Memory B cell (primary cell): ENCODE measurements at places on chromosomes 12 and 14.

DNA sequence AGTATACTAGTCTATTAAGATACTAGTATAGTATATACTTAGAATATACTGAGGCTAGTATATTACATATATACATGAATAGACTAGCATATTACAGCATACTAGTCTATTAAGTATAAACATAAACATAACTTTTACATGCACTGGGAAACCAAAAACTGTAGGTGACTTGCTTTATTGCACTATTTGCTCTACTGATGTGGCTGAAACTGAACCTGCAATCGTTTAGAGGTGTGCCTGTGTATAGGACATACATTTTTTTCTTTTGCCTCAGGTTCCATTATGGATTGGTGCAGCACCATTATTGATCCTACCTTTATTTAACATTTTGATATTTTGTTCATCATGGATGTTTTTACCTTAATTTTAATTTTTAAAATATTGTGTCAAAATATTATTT, 143.2 kb upstream of the RGS6 start:
- no peaks in the 10 kb centered on the region for H3K4me1 ChIP-seq
- no peak overlapping the region for H3K4me3 ChIP-seq
- H3K27ac ChIP-seq, result no peak overlapping the region
- no peaks in the 10 kb centered on the region for H3K36me3 ChIP-seq
- no peaks in the 10 kb centered on the region for H3K27me3 ChIP-seq
- DNase-seq, result no peak

- H3K27ac ChIP-seq, result no peak overlapping the region
- H3K4me3 ChIP-seq, result no peak overlapping the region
- H3K36me3 ChIP-seq, result no peaks in the 10 kb centered on the region
- H3K4me1 ChIP-seq, result peaks cover 7% of the 10 kb centered on the region
- DNase-seq, result no peak
Observed at GRCh38 chr14:23661542-23661941, 25.4 kb downstream of the DHRS2 start.

DNA sequence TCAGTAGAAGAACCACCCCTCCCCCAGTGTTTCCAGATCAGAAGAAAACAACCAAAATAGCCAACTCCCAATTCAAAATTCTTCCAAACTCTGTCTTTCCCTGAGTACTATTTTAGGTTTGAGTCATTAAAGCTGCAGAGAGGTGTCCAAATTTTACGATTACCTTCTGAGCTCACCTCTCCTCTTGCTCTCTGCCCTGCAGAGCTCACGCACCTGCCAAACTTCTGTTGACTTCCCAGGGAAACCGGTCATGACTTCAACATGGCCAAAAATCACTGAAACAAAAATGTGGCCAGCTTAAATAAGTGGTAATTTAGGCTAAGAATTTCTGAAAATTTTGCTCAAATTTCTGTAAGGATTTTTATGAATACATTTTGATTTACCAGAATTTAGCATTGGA, 70.9 kb upstream of the OTX2 start:
- no peak for DNase-seq
- H3K27me3 ChIP-seq, result peaks cover 8% of the 10 kb centered on the region
- H3K36me3 ChIP-seq, result no peaks in the 10 kb centered on the region

DNA sequence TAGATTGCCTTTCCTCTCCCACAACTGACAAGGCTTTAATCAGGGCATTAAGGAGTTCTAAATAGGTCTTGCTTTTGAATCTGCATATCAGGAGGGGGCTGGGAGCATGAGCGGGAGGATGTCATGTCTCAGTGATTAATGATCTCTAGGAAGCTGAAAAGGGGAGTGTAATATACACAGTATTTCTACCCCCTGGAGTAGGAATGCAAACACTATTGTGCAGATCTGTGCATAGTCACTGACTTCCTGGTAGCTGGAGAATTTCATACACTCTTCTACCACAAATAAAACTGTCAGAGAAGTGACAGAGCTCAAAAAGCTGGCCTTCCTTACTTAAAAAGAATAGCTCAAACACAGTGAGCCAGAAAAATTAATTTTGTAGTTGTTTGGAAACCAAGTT, 65.8 kb downstream of the RIC8B start:
- peaks cover 3% of the 10 kb centered on the region for H3K4me1 ChIP-seq
- H3K36me3 ChIP-seq, result peaks cover 8% of the 10 kb centered on the region
- no peaks in the 10 kb centered on the region for H3K27me3 ChIP-seq
- no peak overlapping the region for H3K4me3 ChIP-seq

DNA sequence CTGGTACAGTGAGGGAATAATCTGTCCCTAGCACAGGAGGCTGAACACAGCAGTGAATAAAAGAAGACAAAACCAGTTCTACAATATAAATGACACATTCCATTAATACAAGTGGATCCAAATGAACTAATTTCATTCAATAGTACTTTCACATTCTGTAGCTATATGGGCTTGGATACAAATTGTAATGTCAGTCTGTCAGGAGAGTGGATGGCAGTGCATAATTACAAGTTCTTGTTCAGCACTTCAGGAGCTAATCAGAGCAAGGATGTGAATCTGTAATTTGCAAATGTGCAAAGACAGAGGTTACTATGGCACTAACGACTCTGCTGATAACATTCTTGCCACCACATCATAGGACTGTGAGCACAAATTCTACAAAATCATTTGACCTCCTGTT, 697.9 kb downstream of the DIO2 start:
- no peak overlapping the region for H3K27ac ChIP-seq
- no peak for DNase-seq
- H3K4me3 ChIP-seq, result no peak overlapping the region
- no peaks in the 10 kb centered on the region for H3K27me3 ChIP-seq
- no peaks in the 10 kb centered on the region for H3K4me1 ChIP-seq
- H3K36me3 ChIP-seq, result no peaks in the 10 kb centered on the region

DNA sequence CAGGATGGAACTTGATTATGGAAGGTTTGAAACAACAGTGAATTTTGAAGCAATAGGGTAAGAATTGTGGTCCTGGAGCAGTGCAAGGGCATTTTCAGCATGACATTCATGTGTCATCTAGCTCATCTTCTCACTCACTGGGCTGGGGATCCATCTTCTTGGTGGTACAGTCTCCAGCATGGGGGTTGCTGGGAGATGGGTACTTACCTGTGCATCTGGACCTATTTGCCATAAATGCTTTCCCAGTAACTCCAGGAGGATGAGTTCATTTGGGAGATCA, 7.2 kb downstream of the HSP90AA1 start:
- H3K4me3 ChIP-seq, result no peak overlapping the region
- no peaks in the 10 kb centered on the region for H3K27me3 ChIP-seq
- peaks cover 42% of the 10 kb centered on the region for H3K36me3 ChIP-seq
- H3K4me1 ChIP-seq, result peaks cover 10% of the 10 kb centered on the region
- no peak overlapping the region for H3K27ac ChIP-seq

GRCh38 chr12:56230432-56231183, 757 bp downstream of the SLC39A5 start:
- H3K27ac ChIP-seq, result no peak overlapping the region
- H3K4me1 ChIP-seq, result peaks cover 3% of the 10 kb centered on the region
- H3K27me3 ChIP-seq, result no peaks in the 10 kb centered on the region
- peaks cover 5% of the 10 kb centered on the region for H3K36me3 ChIP-seq

DNA sequence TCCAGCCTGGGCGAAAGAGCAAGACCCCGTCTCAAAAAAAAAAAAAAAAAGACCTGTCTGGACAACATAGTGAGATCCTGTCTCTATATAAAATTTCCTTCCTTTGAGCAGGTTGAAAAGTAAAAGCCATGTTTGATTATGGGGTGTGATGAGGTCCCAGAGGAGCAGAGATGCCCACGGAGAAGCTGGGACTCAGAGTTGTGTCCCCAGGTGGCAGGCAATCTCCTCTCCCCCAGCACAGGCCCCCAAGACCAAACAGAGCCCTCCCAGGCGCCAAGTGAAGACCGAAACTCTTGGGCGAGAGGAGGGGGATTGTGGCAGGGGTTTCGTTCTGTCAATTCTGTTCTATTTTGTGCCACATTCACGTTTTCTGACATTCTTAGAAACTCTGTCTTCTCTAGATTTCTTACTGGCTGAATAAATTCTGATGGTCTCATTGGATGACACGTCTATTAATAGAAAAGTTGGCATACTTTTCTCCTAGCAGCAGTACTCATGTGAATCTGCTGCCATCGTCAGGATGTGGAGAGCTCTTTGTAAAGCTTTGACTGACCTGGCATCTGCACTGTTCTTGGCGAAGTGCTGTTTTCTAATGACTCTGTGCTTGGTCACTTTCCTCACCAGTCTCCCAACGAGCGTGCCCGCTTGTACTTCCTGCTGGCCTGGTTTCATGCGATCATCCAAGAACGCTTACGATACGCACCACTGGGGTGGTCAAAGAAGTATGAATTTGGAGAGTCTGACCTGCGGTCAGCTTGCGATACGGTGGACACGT, 43.4 kb downstream of the HSP90AA1 start:
- H3K4me1 ChIP-seq, result no peaks in the 10 kb centered on the region
- no peak overlapping the region for H3K4me3 ChIP-seq
- no peaks in the 10 kb centered on the region for H3K27me3 ChIP-seq
- peaks cover 35% of the 10 kb centered on the region for H3K36me3 ChIP-seq
- H3K27ac ChIP-seq, result no peak overlapping the region

DNA sequence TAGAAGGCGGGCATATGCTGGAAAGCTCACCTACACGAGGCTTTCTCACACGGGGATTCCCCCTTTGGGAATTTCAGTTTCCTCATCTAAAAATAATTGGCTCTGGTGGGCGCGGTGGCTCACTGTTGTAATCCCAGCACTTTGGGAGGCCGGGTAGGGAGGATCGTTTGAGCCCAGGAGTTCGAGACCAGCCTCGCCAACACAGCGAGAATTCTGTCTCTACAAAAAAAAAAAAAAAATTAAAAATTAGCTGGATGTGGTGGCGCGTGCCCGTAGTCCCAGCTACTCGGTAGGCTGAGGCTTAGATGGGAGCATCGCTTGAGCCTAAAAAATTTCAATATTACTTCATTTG, 400 bp upstream of the NDUFA12 start:
- no peaks in the 10 kb centered on the region for H3K27me3 ChIP-seq
- peak overlapping the region; percentile 94 for H3K4me3 ChIP-seq
- no peak for DNase-seq
- peaks cover 4% of the 10 kb centered on the region for H3K36me3 ChIP-seq

GRCh38 chr14:66045572-66046021, 440.6 kb upstream of the CCDC196 start:
- DNase-seq, result no peak
- no peak overlapping the region for H3K4me3 ChIP-seq
- H3K27ac ChIP-seq, result no peak overlapping the region
- peaks cover 2% of the 10 kb centered on the region for H3K36me3 ChIP-seq
- no peaks in the 10 kb centered on the region for H3K4me1 ChIP-seq

DNA sequence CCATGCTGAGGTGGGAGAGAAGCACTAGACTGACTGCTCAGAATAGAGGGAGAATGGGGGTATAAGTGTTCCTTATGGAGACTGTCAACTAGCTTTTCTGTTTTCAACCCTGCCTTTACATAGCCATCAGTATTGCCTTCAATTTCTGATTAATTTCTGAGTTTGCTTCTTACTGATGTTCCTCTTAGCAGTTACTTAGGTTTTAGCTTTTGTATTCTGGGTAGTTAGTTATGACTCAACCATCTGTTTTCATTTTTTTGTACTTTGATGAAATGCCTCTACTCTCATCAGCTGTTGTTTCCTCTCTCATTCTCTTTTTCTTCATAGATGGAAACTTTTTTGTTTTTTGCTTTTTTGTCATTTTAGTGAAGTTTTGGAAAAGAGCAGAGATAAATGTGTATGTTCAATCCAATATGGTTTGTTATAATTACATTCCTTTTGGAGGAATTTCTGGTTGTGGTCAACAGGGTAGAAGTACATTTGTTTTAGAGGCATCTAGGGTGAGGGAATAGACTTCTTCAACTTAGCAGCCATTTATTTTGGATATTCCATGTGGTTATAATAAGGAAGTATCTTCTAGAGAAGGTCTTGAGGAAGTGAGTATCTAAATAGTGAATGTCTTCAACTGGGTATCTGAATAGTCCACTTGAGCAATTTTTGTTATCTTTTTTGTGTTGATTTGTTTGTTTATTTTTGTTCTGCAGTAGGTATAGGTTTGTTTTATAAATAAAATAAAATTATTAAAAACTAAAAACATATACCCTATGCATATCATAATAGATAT, 29.6 kb downstream of the PMCH start:
- no peaks in the 10 kb centered on the region for H3K4me1 ChIP-seq
- H3K27ac ChIP-seq, result no peak overlapping the region
- no peak overlapping the region for H3K4me3 ChIP-seq
- DNase-seq, result no peak

DNA sequence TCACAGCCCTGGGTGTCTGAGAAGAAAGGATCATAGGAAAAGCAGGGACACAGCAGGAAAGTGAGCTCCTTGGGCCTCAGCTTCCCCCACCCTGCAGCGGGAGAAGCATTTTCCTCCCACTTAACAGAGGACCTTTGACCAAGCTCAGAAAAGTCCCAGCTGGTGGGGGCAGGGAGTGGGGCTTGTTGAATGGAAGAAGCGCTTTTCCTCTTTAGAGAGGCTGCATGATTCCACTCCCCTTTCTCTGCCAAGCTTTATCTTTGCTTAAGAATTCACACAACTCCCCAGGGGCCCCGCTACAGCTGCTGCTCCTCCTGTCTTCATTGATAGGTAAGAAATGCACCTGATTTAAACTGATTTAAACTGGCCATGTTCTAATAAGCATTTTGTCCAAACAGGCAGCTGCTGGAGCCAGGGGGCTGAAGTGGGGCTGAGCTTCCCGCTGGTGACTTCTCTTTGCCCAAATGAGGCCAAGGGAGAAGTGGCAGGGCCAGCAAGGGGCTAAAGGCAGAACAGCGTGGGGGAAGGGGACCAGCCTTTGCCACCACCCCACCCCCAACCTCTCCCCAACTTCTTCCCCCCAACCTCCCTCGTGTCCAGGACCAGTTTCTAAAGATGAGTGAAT, 1.7 kb upstream of the PAPLN start:
- H3K27me3 ChIP-seq, result peaks cover 29% of the 10 kb centered on the region
- H3K4me3 ChIP-seq, result no peak overlapping the region

DNA sequence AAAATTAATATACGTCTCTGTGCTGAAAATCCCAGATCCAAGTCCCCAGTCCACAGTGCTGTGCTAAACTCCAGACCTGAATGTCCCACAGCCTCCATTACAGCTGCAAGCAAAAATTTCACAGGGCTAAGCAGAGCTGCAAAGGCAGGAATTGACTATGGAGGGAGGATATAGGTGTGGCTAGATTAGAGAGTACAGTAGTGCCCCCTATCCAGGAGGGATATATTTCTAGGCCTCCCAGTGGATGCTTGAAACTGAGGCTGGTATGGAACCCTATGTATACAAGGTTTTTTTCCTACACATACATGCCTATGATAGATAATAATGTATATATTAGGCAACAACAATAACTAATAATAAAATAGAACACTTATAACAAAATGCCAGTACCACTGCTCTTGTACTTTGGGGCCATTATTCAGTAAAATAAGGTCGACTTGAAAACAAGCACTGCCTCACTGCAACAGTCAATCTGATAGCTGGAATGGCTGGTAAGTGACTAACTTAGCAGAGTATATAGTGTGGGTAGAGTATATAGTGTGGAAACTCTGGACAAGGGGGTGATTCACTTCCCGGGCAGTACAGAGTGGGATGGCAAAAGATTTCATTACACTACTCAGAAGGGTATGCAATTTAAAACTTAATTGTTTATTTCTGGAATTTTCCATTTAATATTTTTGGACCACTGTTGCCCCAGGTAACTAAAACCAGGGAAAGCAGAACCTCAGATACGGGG, 82.7 kb downstream of the C14orf132 start:
- no peaks in the 10 kb centered on the region for H3K4me1 ChIP-seq
- H3K27me3 ChIP-seq, result peaks cover 5% of the 10 kb centered on the region
- H3K4me3 ChIP-seq, result no peak overlapping the region
- H3K36me3 ChIP-seq, result peaks cover 2% of the 10 kb centered on the region
- no peak overlapping the region for H3K27ac ChIP-seq

- peaks cover 67% of the 10 kb centered on the region for H3K36me3 ChIP-seq
- peak; percentile 34 for DNase-seq
- no peaks in the 10 kb centered on the region for H3K27me3 ChIP-seq
- peak overlapping the region; percentile 73 for H3K27ac ChIP-seq
- peaks cover 4% of the 10 kb centered on the region for H3K4me1 ChIP-seq
Observed at GRCh38 chr12:54526812-54527630, 22.4 kb upstream of the PDE1B start.
